ENCODE measurements at places on chromosomes 5 and 9. TPM values are rescaled to one million over a fixed set of nuclear protein-coding genes. Genes with fewer than 3 reads are reported as not detected.

DNA sequence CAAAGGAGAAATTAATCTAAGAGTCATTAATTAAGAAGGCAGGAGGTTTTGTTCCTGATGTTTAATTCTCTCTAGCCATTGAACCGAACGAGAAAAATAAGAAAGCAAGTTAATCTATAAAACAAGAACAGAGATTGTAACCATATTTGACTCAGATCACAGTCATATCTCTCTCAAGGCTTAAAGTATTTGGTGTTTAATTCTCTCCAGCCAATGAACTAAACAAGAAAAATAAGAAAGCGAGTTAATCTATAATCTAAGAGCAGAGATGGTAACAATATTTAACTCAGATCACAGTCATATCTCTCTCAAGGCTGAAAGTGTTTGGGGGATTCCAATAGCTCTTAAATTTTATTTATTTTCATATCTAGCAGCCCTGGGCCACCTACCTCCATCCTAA lies 74.4 kb upstream of the SHISAL2B start:
- no peak for DNase-seq

DNA sequence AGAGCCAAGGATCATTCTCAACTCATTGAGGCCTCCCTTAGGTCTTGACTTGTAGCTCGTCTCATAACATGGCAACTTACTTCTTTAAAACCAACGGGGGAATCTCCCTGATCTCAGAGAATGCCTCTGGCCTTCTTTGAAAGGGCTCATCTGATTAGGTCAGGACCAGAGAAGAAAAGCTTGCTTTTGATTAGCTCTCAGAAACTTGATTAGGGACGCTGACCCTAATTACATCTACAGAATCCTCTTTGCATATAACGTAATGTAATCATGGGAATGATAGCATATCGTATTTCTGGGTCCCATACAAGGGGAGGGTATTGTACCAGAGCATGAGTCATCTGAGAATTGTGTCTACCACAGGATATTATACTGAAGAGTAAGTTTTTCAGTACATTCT lies 125.1 kb upstream of the SH3GL2 start:
- DNase-seq, result no peak

GRCh38 chr9:113568571-113569321 lies 105.2 kb downstream of the RGS3 start:
- no peak for DNase-seq

- peak; percentile 14 for DNase-seq
Observed at GRCh38 chr5:53109056-53109442, 508 bp downstream of the MOCS2 start.

- no peak for DNase-seq
Observed at GRCh38 chr9:98862936-98863335, 55.5 kb downstream of the GALNT12 start.

GRCh38 chr5:95564450-95564849 lies 9.5 kb downstream of the ARSK start:
- DNase-seq, result no peak

DNA sequence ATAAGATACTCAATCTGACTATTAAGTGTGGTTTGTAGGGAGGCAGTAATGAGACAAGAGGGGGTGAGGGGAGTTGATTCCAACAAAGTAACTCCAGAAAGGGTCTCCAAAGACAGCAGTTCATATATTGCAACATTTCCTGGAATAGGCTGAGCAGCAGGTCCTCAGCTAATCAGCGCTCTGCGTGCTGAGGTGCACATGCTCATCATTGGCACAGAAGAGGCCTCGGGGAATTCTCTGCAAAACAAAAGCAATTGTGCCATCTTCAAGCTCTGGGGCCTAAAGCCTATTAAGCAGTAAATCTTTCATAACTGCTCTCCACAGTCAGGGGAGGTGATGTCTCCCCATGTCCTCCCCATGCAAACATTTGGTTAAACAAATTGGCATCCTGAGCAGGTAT lies 357.3 kb downstream of the SPOCK1 start:
- no peak for DNase-seq

GRCh38 chr9:100689635-100690034 lies 111.8 kb downstream of the CAVIN4 start:
- no peak for DNase-seq

- no peak for DNase-seq
Observed at GRCh38 chr5:142785206-142785605, 15.0 kb downstream of the ARHGAP26 start.

DNA sequence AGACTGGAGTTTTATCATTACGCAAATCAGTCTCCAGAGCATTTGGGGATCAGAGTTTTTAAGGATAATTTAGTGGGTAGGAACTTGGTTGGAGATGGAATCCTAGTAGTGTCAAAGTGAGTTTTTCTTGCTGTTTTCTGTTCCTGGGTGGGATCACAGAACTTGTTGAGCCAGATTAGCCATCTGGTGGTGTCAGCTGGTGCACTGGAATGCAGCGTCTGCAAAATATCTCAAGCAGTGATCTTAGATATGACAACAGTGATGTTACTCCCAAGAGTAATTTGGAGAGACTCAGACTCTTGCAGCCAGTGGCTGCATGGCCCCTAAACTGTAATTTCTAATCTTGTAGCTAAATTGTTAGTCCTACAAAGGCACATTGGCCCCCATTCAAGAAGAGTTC lies 1257.8 kb downstream of the MAT2B start:
- DNase-seq, result no peak

DNA sequence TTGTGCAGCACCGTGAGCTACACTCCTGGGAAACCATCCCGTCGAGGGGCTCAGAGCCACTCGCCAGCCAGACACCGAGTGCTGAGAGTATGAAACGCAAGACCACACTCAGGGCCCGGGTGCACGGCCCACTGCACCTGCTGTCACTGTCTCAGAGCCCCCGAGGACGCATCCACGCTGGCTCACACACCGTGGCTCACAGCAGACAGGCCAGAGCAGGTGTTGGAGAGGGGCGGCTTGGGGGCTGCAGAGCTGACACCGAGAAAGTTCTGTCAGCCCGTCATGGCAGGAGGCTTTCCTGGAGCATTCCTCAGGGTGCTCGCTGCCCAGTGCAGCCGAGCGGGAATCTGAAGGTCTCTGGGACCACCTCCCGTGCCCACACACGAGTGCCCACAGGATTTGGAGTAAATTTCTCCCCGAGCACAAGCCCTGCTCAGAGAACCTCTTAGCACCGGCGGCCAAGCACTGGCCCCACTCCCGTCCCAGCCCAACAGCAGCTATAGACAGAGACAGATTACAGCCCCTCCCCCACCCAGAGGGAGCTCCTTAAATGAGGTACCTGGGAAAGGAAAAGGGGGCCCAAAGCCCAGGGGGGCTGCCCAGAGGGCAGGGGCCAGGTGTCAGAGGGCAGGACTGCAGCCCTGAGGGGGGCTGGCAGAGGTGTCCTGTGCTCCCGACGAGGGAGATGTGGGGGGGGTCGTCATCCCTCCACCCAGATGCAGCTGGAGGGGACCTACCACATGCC lies 56.0 kb upstream of the SARDH start:
- DNase-seq, result no peak

- DNase-seq, result no peak
Observed at GRCh38 chr5:169648725-169649310, 11.7 kb downstream of the DOCK2 start.

GRCh38 chr5:171579976-171580411 lies 160.5 kb downstream of the FGF18 start:
- DNase-seq, result no peak

DNA sequence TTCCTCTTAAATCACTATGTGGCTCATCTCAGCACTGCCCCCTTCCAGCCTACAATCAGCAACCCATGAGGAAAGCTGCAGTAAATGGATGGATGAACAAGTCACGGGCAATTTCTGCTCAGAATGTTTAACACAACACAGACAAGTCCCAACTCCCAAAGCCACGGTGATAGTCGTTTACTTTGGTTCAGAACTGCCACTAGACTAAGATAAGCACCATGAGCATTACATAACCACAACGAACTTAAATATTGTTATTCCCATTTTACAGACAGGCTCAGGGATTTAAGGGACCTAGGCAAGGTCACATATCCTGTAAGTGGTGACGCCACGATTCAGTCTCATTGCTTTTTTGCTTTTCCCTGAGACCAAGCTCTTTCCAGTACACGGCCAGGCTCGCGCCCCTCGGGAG lies 2.0 kb upstream of the SMIM27 start:
- peak; percentile 9 for DNase-seq

GRCh38 chr5:170622933-170623332 lies 119.1 kb downstream of the KCNIP1 start:
- no peak for DNase-seq

- DNase-seq, result no peak
Observed at GRCh38 chr9:98861781-98862504, 54.5 kb downstream of the GALNT12 start.

GRCh38 chr9:76267284-76267652 lies 127.0 kb downstream of the RFK start:
- DNase-seq, result no peak

GRCh38 chr9:105244734-105245028 lies 230 bp downstream of the SLC44A1 start:
- no peak for DNase-seq

DNA sequence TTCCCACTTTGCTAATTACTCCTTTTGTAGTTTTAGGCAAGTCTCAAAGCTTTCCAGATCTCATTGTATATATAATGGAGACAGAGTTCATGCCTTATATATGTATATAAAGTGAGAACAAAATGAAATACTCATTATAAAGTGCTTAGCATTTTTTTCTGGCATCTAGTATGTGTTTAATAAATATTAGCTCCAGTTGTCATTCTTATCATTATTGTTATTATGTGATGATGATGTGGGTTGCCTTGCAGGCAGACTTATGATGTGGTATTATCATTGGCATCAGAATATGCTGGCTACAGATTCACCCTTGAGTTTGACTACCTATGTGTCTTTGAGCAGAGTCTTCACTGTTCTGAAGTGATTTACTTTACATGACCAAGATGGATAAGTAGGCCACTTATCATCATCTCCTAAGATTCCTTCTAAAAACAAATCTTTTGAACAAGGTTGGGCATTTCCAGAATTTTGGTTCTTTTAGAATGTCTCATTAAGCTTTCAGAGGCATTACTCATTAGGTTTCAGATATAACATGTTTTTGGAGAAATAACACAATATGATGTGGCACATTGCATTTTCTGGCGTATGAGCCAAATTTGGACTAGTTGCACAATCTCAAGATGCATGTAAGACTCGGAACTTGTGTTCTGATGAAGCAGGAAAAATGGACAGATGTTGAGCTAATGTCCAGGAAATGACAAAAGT lies 145.6 kb upstream of the TNC start:
- no peak for DNase-seq

DNA sequence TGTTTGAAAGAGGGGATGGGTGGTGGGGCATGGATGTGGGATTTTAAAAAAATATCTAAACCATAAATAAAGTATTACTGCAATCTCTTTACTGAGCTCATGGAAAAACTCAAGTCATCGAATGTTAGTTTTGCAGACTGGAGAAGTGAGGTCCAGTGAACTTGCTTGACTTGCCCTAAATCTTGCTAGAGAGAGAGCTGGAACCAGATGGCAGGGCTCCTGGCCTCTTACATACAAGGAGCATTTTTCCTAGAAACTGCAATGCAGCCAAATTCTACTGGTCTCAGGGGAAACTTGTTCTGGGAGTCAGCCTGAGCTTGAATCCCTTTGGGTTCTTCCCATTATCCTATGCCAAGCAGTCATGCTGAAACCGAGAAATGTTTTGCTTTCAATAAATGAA lies 2.9 kb upstream of the TGFBI start:
- no peak for DNase-seq

DNA sequence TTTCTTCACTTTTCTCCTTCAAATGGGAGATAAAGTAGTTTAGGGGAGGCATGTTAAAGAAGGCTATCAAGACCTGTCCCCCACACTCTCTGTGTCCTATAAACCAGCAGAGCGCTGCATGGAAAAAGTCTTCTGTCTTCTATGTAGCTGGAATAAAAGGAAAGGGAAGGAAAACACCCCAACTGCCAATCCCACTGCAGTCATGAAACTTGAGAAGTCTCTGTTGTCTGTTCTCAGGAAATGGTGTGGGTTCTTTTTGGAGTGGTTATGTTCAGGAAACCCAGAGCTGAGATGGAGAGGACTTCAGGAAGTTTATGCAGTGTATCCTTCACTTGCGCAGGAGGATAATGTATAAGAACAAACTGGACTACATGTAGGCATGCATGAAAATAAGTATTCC lies 274.3 kb downstream of the GAS1 start:
- DNase-seq, result no peak

The CKS2 gene
- 305 TPM for total RNA-seq

The TERT gene
- 198 TPM for total RNA-seq

The GFM2 gene
- total RNA-seq, result 35.3 TPM

The ABCA1 gene
- 18.9 TPM for total RNA-seq

The TBCA gene
- total RNA-seq, result 268 TPM

The FASTKD3 gene
- total RNA-seq, result 15.1 TPM

The BTNL3 gene
- not detected for total RNA-seq

The SPINK1 gene
- not detected for total RNA-seq

The SLC6A19 gene
- total RNA-seq, result not detected

Data from OCI-LY7 (cell line).